ENCODE measurements at places on chromosomes 3 and 15.

DNA sequence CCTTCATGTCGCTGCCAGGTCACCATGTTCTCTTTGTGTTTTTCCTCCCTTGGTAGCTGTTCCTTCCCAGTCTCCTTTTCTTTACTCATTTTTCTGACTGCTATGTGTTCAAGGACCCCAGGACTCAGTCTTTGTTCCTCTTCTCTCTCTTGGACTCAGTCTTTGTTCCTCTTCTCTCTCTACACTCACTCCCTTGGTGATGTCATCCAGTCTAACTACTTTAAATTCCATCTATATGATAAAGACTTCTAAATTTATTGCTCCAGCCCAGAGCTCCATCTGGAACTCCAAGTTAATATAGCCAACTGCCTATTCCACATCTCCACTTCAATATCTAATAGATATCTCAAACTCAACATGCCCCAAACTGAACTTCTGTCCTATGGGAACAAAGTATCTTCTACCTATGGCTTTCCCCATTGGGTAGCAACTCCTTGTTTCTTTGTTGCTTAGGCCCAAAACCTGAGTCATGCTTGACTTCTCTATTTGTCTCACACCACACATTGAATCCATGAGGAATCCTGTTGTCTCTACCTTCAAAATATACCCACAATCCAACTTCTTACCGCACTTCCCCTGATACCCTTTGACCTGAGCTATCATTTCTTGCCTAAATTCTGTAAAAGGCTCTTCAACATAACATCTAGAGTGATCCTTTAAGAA is 4.9 kb upstream of the DYNC1LI1 start:
- peak; percentile 73 for DNase-seq

DNA sequence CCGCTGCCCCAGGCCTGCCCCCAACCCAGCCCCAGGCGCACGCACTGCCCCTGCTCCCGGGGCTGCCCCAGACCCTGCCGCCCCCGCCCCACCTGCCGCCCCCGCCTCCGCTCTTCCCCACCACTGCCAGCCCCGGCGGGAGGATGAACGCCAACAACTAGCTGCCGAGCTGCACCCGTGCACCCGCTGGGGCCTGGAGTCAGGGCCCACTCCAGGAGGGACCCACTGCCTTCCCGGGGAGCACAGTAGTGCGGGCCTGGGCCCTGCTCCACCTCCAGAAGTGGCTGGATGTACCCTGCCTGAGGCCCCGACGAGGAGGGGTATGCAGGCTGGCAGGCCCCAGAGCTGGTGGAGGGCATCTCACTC is 10.9 kb downstream of the ZBTB47 start:
- DNase-seq = no peak

DNA sequence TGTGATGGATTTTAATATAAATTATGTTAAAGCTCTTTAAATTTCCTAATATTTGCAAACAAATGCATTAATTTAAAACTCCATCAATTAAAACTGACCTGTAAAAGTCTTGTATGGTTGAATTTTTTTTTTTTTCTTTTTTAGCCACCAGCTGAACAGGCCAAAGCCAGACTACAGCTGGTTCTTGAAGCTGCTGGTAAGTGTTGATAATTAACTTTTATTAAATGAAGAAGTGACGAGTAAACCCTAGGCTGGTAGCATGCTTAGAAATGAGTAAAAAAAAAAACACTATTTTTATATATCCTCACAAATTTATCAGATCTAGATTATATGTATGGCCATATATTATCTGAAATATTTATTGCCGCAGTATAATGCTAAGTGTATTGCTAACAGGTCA is 216.3 kb upstream of the MLF1 start:
- no peak for DNase-seq

DNA sequence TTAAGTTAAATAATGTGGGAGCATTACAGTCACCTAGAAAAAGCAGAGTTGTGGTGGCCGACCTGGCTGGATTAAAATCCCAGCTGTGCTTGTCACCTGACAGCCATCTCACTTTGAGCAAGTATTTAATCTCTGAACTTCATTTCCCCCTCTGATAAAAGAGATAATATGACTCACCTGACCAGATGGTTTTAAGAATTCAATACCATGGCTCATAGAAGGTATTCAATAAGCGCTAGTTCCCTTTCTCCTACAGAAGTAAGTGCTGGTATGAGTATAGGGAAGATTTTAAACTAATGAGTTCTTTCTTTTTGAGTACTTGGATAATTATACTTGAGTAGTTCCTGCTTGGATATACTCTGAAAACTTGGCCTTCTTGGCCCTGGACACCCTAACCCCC is 325.5 kb downstream of the IL5RA start:
- DNase-seq = no peak

DNA sequence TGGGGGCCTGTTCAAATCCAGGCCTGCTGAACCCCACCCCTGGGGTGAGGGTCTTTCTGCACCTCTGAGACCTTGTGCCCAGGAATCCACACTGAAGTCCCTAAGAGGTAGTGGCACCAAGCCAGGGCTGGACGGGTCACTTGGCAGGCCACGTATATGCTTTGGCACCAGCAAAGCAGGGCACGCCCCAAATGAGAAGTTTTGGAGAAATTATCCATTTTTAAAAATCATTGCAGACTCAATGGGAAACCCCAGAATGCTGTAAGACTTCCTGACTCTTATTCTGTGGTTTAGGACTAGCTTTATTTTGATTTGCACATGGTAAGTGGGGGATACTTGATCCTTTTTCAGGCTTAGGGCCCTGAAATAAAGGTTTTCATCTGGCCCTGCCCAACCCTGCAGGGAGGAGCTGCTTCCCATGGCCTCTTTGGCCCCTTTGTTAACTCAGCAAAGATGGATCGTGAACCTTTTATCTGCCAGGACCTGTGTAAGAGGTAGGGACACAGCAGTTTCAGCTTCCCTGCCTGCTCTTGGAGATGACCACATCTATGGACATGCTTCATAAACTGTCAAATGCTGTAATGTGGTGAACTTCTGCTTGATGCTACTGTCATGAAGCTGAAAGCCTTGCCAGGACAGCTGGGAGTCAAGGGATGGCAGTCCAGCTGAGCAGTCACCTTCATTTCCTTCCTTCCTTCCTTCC is 88.0 kb downstream of the HMG20A start:
- no peak for DNase-seq

DNA sequence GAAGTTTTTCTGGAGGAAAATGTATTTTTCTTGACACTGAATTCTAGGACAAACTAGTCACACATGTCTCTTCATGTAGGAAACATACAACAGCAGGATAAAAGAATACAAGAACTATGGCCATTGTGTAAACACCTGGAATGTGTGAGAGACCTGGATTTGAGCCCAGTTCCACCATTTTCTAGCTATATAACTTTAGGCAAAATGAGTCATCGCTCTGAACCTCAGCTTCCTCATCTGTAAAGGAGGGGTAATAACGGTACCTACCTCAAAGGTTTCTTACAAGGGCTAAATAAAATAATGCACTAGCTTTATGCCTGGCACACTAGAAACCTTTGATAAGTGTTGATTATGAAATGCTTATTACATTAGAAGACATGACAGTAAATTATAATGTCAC is 57.8 kb downstream of the RIOX2 start:
- peak; percentile 38 for DNase-seq

DNA sequence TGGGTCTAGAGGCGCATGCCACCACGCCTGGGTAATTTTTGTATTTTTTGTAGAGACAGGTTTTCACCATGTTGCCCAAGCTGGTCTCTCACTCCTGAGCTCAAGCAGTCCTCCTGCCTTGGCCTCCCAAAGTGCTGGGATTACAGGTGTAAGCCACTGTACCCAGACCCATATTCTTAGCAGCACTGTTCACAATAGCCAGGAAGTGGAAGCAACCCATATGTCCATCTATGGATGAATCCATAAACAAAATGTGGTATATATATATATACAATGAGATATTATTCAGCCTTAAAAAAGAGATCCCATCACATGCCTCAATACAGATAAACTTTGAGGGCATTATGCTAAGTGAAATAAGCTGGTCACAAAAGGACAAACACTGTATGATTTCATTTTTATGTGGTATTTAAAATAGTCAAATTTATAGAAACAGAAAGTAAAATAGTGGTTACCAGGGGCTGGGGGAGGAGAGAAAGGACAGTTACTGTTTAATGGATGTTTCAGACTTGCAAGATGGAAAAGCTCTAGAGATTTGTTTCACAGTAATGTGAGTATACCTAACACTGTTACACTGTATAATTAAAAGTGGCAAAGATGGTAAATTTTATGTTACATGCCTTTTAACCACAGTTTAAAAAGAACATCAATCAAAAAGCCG is 35.7 kb upstream of the GRAMD1C start:
- DNase-seq = no peak

DNA sequence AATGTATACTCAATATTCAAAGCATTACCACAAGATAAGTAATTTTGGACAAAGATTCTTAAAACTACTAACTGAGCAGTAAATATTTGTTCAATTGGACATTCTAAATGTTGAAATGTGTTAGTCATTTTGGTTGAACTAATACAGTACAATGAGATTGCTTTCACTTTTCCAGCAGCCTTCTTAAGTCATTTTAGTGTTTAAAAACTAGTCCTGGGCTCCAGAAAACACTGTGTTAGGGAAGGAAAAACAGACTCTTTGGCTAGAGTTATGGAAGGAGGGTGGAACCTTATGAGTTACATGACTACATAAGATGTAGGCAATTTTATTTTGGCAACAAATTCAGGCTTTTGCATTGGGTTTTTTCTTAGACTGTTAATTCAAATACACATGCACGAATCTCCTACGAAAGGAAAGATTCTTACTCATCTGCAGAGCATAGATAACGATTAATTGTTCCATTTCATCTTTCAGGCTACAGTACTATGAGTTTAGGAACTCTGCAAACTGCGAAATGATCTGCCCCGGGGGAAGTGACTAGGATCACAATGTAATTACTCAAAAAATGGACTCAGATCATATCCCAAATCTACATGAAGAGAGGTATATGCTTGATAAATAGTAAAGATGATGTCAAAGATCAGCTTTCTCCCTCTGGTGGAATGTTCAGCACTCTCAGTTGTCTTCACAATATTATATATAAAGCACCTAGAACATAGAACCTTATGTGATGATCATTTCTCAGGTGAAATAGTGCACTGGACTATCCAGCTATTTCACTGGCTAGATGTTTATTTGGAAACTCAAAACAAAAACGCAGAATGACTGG is 492.8 kb upstream of the MDFIC2 start:
- DNase-seq = peak; percentile 30

DNA sequence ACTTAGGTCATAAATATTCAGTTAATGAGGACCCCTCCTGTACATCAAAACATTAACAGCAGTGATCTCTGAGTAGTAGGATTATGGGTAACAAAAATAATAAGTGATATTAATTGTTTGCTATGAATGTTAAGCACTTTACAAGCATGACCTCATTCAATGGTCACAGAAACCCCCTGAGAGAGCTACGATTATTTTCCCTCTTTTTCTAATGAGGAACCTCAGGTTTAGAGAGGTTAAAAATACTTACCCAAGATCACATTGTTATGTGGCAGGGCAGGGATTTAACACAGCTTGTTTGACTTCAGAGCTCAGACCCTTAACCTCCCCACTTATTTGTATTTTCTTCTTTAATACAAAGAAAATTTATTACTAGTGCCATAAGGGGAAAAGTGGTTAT is 228.2 kb downstream of the TBL1XR1 start:
- no peak for DNase-seq

GRCh38 chr15:63503739-63504246 is 600 bp upstream of the USP3 start:
- DNase-seq = peak; percentile 86

DNA sequence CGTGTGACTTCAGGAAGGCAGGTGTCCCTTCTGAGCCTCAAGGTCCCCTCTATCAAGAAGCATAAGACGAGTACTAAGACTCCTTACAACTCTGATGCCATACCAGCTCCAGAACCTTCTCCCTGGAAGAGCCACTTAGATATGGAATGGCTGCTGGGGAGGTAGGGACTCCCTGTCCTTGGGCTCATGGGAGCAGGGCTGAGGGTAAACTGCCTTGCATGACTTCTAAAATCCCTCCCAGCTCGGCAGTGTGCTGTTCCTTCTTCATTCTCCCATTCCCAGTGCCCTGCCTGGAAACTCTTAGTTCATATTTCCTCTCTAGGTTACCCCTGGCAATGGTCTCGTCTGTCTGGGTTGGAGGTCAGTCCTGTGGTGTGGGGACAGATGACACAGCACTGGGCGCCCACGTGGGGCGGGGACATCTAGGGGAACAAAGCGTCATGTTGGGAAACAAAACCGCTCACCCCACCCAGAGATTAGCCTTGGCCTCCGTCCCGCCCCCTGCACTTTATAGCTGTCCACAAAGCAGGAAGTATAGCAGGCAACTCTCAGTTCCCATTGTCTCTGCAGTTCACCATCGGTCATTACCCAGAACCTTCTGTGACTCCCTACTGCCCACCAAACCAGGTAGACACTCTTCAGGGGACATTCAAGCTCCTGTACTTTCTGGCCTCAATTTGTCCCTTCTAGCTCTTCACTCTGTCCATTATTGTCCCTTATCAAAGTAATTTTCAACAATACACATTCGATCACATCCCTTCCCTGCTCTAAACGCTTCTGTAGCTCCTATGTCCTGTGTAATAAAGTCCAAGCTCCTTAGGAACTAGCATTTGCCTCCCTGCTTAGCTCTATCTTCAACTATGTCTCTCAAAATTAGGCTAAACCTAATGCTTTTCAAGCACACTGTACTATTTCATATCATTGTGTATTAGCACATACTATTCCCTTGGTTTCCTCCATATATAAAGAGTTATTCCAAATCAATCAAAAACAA is 73.8 kb downstream of the IQSEC1 start:
- DNase-seq = no peak

DNA sequence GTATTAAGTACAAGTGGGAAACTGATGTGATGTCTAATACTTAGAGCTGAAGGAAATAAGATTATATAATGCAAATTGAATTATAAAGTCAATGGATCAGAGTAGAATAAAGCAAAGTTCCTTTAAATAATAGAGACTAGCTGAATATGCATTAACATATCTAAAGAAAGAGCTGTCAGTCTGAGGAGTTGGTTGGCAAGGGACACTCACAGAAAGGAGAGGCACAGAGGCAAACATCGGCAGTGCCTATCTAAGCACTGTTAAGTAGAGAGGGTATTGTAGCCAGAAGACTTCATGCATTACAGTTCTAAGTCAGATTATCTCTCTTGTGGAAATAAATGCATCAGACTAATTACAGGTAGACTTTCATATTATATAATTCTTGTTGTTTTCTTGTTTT is 16.6 kb downstream of the NRG4 start:
- DNase-seq = no peak

DNA sequence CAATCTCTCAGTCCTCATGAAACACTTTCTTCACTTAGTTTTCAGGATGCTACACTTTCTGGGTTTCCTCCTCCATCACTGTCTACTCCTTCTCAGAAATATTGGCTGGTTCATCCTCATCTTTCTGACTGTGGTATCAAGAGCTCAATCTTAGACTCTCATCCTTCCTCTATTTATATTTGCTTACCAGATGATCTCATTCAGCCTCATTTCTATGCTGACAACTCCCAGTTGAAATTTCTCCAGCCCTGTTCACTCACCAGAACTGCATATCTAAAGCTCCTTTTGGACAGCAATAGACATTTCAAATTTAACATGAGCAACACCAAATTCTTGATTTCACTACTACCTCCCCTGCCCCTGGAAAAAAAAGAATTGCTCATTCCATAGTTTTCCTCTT is 48.0 kb upstream of the FBN1 start:
- peak; percentile 67 for DNase-seq

GRCh38 chr3:187084126-187084525 is 55.2 kb downstream of the RPL39L start:
- DNase-seq = no peak

- no peak for DNase-seq
These were observed 103.5 kb downstream of the IMPG2 start for GRCh38 chr3:101216710-101217465.

Data from EL (cell line).